Glutamatergic neuron (in vitro differentiated cells): ENCODE measurements at places on chromosomes 7 and 10. TPM values are rescaled to one million over a fixed set of nuclear protein-coding genes. Genes with fewer than 3 reads are reported as not detected.

DNA sequence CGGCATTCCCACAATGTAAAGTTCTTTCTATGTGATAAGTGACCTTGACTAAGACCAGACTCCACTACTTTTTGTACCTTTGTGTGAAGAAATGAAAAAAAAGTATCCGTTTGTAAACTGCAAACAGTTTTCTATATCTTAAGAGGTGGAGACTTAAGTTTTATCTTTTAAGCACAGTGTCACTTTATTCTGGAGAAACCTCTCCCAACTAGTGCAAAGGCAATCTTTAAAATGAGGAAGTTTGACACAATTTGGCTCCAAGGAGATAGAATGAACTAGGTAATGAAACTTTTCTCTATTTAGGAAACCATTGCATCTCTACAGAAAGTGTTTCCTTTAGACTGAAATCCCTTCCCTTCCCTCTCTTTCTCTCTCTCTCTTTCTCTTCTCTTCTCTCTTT, 122.9 kb downstream of the SAMD9 start:
- no peak for DNase-seq

Gene OR13A1
- total RNA-seq = 0.44 TPM

Gene CFAP70
- 1.3 TPM for total RNA-seq

GRCh38 chr7:98281757-98282606, 496 bp downstream of the BRI3 start:
- no peak for DNase-seq

GRCh38 chr7:46357851-46358250, 436.8 kb upstream of the IGFBP3 start:
- no peak for DNase-seq

Gene OR6B1
- not detected for total RNA-seq

DNA sequence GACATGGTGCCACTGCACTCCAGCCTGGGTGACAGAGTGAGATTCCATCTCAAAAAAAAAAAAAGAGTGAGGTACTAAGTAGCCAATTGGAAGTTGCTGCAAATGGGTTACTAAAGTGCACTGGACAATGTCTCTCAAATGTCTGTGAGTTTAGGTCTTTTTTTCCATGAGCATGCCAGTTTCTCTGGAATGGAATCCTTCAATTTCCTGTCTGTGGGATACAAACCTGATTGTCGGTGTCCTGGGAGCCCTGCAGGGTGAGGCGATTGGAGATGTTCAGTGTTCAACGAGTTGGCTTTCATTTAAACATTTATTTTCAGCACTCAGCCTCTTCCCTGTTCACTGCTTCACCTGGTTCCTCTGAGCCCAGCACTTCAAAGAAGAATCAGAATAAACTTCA, 5.3 kb upstream of the CALD1 start:
- DNase-seq = no peak

DNA sequence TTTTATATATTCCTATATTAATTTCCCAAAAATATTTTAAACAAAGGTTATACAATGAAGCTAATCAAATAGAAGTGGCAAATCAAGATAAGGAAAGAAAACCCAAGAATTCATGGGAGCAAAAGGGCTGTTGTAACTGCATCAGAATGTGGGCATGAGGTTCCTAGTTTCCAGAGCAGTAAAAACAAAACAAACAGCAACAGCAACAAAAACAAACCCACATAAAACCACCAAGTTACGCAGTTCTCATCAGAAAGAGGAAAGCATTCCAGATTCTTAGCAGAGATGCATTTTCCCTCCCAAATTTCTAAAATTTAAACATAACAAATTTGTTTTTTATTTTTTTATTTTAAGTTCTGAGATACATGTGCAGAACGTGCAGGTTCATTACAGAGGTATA, 34.8 kb upstream of the MSMB start:
- no peak for DNase-seq

DNA sequence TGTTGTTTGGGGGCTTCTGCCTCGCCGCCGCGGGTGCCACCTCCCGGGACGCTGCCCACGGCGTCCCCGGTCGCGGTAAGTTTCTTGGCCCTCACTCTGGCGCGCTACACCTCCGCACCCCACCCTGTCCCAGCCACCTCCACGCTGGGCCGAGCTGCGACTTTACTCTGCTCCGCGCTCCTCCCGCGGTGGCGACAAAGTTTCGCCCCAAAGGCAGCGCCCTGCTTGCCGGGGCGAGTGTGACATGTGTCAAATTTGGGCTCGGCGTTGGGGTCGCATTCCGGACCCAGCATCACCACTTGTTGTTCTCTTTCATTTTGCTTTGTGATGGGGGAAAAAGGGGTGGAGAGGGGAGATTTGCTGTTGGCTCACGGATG, 167.7 kb upstream of the PPP1R3A start:
- DNase-seq = peak; percentile 40

GRCh38 chr10:16606421-16606820, 84.7 kb upstream of the C1QL3 start:
- DNase-seq = no peak

GRCh38 chr7:47803846-47804245, 144.4 kb downstream of the PKD1L1 start:
- no peak for DNase-seq

DNA sequence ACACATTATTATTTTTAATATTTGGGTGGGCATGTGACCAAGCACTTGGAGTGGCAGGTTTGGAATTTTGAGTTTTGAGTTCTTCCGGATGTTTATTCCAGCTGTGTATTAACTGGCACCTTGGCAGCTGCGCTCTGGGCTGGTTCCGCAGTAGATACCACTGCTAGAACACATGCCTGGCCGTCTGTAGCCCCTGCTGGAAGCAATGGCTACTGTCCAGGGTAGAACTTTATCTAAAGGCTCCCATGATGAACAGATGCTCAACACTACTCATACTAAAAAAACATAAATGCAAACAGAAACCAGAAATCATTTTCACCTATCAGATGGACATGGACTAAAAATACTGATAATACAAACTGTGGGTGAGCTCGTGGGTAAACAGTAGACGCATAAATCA, 19.4 kb upstream of the SH3PXD2A start:
- no peak for DNase-seq

Gene WEE2
- total RNA-seq = not detected

- DNase-seq = no peak
Measured at GRCh38 chr10:74794531-74794930, 31.9 kb upstream of the KAT6B start.

- no peak for DNase-seq
Measured at GRCh38 chr10:30028006-30028737, 31.2 kb downstream of the JCAD start.

- DNase-seq = no peak
Measured at GRCh38 chr10:13712837-13713581, 126.2 kb downstream of the PRPF18 start.

- DNase-seq = no peak
Measured at GRCh38 chr10:88883448-88883809, 3.4 kb downstream of the STAMBPL1 start.
